ENCODE measurements at places on chromosomes 3 and 15. TPM values are rescaled to one million over a fixed set of nuclear protein-coding genes. Genes with fewer than 3 reads are reported as not detected.

CPA3 gene
- total RNA-seq = not detected

CHRD gene
- 0.07 TPM for total RNA-seq

SLC28A1 gene
- total RNA-seq = not detected

CATSPER2 gene
- total RNA-seq = 9.8 TPM

GRCh38 chr3:190497811-190498210 is 16.1 kb upstream of the IL1RAP start:
- no peak for DNase-seq

DNA sequence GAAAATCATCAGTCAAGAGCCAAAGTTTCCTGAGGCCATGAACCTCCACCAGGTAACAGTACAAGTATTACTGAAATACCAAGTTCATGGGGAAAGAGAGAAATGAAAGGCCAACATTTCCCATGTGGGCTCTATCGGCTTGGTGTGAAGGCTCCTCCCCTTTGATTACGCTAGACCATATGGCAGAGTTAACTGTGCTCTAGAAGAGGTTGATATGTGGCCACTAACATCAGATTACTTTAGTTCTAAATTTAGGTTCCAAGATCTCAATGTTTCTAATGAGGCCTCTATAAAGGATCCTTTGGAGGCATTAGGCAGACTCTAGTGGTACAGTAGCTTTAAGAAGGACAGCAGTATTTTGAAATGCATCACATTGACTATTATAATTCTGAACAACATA is 127.1 kb downstream of the SEMA6D start:
- DNase-seq = no peak

GRCh38 chr15:58992181-58992580 is 4.7 kb downstream of the RNF111 start:
- no peak for DNase-seq

GRCh38 chr15:26771168-26771567 is 1.7 kb downstream of the GABRB3 start:
- no peak for DNase-seq

- DNase-seq = no peak
Observed at GRCh38 chr15:52093167-52093538, 19.4 kb downstream of the BCL2L10 start.

- DNase-seq = no peak
Observed at GRCh38 chr15:60358935-60359682, 38.7 kb downstream of the ANXA2 start.
